ENCODE measurements at places on chromosomes 16 and 17. TPM values are rescaled to one million over a fixed set of nuclear protein-coding genes. Genes with fewer than 3 reads are reported as not detected.
A peak's percentile ranks its signal among the peaks of the same experiment; 100 is the strongest.

DNA sequence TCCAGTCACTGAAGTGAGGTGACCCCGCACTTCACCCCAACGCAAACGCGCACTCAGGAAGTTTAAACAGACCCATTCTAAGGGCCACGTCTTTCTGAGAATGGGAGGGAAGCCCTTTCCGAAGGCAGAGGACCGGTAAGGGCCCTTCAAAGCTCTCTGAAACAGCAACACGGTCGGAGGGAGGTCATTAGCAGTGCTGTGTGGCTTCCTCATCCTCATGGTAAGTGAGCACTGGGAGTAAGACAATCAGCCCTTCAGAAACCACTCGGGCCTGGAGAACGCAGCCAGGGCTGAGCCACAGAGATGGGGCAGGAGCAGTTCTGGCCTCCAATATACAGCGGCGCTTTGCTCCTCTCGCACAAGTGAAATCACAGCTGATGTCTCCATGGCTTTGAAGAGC, 23.7 kb downstream of the SRL start:
- no peak for DNase-seq

DNA sequence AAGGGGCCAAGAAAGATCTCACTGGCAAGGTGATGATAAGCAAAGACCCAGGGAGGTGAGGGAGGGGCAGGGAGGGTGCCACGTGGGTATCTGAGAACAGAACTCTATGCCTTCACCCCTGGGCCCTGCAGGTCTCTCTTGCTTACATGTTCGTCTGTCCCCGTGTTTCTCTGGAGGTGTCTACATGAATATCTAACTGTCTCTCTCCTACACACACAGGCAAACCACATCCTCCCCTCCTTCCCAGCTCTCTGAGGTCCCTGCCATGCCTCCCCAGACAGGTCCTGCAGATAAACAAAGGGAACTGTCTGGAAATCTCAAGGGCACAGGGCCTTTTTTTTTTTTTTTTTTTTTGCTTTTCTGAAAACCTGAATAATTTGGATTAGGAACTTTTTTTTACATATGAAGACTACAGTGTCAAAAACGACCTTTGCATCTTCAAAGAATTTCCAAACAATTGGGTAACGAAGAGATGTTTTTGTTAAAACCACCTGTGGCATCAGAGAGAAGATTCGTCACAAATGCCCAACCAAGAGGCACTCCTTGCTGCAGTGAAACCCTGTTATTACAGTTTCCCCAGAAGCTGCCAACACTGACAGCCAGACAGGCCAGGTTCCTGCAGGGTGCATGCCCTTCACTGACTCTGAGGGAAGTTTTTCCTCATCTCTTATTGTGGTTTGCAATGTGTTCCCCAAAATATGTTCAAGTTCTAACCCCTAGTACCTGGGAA, 17.8 kb downstream of the PLLP start:
- peak; percentile 12 for DNase-seq

GRCh38 chr17:15384142-15384787, 42.9 kb upstream of the TEKT3 start:
- DNase-seq: peak; percentile 81

GRCh38 chr17:47852113-47852949, 1.4 kb upstream of the SP6 start:
- DNase-seq: no peak

GRCh38 chr17:5234645-5235576, at the start of gene SCIMP:
Gene SCIMP (minus strand): TSS chr17:5234860. CDS start chr17:5234755, 105 bp downstream.
- DNase-seq: peak; percentile 68

- no peak for DNase-seq
Observed at GRCh38 chr16:80014241-80014939, 413.9 kb upstream of the MAF start.

The PABPN1L gene
- total RNA-seq: not detected

The GAS2L2 gene
- not detected for total RNA-seq

The GNG13 gene
- not detected for total RNA-seq
